ENCODE measurements at places on chromosomes 11 and 22. TPM values are rescaled to one million over a fixed set of nuclear protein-coding genes. Genes with fewer than 3 reads are reported as not detected.

GRCh38 chr11:77525455-77526091 lies 51.7 kb upstream of the PAK1 start:
- DNase-seq, result no peak

DNA sequence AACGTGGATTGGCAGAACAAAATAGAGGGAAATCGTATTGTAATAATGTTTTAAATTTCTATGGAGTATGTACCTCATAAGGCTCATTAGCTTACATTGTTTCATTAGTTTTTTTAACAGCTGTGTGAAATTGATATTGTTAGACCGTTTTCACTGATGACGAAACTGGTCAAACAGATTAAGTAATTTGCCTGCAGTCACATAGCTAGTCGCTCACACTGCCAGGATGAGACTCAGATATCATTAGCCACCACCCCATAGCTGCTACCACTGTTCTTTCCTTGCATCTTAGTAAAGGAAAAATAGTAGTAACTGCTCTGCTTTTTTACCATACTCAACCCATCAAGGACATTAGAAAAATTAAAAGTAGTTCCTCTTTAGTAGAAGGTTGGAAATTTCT lies 64.0 kb downstream of the DKK3 start:
- DNase-seq, result no peak

DNA sequence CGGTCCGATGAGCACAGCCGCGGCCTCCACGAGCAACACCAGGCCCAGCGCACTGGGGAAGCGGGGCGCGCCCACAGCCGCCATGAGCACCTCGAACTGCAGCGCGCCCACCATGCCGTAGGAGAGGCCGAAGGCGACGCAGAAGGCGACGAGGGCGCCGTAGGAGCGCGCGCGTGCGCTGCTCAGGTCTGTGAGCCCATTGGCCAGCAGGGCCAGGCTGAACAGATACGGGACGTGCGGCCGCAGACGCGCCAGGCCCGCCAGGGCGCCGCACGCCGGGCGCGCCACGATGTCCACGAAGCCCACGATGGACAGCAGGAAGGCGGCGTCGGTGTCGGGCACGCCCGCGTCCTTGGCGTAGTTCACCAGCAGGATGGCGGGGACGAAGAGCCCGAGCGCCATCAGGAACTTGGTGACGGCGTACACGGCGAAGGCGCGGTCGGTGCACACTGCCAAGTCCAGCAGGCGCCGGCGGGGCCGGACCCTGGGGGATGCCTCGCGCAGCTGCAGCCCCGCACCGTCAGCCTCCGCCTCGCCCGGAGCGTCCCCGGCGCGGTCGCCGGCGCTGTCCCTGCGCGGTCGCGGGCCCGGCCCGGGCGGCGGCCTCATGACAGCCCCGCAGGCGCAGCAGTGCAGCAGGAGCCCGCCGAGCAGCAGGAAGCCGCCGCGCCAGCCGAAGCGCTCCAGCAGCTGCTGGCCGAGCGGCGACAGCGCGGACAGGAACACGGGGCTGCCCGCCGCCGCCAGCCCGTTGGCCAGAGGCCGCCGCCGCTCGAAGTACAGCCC lies 2.9 kb downstream of the SLC16A8 start:
- no peak for DNase-seq

DNA sequence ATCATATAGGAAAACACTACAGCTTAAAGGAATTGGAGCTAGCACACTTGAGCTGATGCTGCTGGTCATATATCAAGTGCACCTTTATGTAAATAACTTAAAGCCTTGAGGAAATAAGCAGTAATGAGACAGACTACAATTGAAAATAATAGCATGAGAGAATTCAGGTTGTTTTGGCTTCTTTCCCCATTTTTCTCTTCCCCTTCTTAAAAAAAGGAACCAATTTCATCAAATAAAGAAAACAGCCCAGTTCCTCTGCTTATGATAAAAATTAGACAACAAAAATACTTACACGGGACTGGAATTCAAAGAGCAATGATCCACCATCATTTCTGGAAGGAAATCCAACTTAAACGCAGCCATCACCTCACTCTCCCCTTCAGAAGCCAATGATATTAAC lies 50.2 kb upstream of the RAPSN start:
- DNase-seq, result no peak

DNA sequence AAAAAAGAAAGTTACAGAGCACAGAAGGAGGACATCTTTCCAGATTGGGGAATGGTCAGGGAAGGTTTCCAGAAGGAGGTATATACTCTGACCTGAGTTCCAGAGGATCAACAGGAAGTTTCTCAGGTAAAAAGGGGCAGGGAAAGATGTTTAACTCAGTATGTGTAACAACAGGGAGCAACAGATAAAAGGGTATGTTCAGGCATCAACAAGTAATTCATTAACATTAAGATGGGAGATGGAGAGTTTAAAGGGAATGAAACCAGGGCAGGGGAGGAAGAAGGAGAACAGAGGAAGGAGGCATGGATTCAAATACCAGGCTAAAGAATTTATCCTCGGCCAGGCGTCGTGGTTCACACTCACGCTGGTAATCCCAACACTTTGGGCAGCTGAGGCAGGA lies 2.5 kb upstream of the DENND5A start:
- no peak for DNase-seq

DNA sequence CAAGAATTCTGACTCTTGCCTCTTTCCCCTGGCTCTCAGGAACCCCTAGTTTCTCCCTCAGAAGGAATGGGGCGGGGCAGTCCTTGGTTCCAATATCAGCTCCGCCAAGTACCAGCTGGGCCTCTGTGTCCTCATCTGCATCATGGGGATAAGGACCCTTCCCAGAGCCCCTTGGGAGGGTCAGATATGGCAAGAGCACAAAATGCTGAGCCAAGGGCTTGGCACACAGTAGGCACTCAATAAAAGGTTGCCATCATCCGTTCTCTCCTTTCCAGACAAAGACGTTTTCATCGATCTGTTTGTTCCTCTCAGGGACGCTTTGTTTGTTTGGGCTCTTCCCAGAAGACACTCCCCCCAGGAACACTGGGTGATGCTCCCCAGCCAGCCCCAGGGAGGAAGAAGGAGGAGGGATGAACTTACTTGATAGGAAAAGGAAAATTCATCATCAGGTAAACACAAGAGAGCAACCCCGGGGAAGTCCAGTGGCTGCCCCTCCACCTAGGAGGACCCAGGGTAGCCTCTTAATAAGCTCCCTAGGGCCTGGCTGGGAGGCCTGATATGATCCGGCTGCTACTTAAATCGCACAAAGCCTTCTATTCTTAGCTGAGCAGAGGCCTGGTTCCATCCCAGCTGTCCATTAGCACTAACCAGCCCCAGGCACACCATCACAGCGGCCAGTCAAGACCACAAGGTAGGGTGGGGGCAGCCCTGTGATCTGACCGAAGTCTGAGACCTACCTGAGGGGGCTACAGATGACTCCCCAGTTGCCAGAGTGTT lies 19.6 kb downstream of the GDPD5 start:
- DNase-seq, result peak; percentile 51

DNA sequence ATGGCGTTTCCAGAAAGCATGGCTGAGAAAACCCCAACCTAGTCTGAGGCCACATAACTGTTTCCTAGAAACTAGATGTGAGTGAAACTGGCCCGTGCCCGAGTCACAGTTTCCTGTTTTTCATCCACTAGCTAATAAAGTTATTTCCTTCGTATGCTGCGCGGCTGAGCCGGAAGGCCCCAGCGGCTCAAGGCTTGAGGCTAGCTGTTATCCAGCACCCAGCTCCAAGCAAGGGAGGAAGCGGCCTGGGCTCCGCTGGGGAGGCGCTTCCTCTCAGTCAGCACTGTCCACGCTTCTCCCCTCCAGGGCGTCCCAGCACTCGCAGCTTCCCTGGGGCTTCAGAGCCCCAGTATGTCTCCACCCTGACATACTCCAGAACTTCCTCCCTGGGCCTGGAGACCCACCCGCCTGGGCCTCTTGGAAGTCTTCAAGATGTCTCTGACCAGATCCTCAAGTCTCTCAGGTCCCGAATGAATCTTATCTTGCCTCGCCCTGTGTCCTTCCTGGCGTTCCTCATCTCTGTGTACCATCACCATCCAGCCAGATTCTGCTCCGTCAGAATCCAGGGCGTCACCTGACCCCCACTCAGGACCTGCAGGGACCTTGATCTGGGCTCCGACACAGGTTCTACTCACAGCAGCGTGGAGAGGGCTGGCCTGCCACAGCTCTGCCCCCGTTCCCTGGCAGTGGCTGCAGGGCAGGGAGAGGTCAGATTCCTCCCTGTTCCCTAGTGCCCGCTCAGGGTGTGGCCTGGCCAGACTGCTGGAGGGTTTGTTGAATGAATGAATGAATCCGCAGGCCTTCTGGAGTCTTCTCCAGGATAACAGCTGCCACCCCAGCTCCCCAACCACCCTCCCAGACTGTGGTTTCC lies 81.9 kb downstream of the LRRC32 start:
- no peak for DNase-seq

DNA sequence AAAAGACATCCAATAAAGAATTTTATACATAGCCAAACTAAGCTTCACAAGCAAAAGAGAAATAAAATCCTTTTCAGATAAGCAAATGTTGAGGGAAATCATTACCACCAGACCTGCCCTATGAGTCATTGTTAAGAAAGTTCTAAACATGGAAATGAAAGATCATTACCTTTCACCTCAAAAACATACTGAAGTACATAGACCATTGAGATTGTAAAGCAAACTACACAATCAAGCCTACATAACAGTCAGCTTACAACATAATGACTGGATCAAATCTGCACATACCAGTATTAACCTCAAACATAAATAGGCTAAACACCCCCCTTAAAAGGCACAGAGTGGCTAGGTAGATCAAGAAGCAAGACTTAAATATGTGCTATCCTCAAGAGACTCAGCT lies 501.0 kb upstream of the LUZP2 start:
- no peak for DNase-seq

GRCh38 chr11:102064316-102064715 lies 17.1 kb downstream of the CFAP300 start:
- DNase-seq, result no peak

GRCh38 chr11:103359216-103359615 lies 250.0 kb downstream of the DYNC2H1 start:
- no peak for DNase-seq

- DNase-seq, result no peak
Observed at GRCh38 chr22:18012531-18012930, 11.8 kb downstream of the MICAL3 start.

DNA sequence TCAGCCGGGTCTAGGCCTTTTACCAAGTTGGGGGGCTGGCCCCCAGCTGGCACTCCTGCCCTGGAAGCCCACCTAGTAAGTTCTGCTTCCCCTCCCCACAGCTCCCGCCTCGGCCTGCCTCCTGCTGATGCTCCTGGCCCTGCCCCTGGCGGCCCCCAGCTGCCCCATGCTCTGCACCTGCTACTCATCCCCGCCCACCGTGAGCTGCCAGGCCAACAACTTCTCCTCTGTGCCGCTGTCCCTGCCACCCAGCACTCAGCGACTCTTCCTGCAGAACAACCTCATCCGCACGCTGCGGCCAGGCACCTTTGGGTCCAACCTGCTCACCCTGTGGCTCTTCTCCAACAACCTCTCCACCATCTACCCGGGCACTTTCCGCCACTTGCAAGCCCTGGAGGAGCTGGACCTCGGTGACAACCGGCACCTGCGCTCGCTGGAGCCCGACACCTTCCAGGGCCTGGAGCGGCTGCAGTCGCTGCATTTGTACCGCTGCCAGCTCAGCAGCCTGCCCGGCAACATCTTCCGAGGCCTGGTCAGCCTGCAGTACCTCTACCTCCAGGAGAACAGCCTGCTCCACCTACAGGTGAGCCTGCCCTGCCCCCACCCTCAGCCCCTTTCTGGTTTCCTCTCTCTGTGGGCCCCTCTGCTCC lies 7.3 kb downstream of the RTN4RL2 start:
- no peak for DNase-seq

GRCh38 chr11:64581057-64581523 lies 9.9 kb upstream of the SLC22A12 start:
- no peak for DNase-seq

DNA sequence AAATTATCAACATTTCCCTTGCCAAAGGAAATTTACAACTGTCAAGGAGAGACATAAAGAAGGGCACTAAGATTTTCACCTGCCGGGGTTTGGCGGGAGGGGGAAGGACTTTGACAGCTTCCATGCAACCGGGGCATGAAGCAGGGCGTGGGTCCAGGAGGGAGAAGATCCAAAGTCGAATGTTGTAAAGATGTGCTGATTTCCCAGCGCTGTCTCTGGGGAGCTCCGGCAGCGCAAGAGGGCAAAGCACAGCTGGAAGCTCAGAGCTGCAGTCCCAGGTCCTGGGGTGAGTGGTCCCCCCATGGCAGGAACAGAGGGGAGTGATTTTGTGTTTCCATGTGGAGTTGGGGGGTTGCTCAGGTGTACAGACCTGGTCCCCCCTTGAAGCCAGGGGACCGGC lies at the start of gene MS4A10:
TSS of gene MS4A10 (plus strand) at position 198 of the 400 bp plus-strand sequence. CDS start 5,003 bp downstream, outside the sequence.
- no peak for DNase-seq

HPX gene
- total RNA-seq, result 0.29 TPM

LMNTD2 gene
- 2.2 TPM for total RNA-seq

DGAT2 gene
- total RNA-seq, result not detected

PISD gene
- total RNA-seq, result 40.8 TPM

MAJIN gene
- under 0.01 TPM for total RNA-seq

RTL10 gene
- total RNA-seq, result 6.8 TPM
